Neuronal stem cell (in vitro differentiated cells): ENCODE measurements at places on chromosomes 12 and 14.

GRCh38 chr12:123853396-123854070 is 91.4 kb downstream of the DNAH10 start:
- no peak for DNase-seq

DNA sequence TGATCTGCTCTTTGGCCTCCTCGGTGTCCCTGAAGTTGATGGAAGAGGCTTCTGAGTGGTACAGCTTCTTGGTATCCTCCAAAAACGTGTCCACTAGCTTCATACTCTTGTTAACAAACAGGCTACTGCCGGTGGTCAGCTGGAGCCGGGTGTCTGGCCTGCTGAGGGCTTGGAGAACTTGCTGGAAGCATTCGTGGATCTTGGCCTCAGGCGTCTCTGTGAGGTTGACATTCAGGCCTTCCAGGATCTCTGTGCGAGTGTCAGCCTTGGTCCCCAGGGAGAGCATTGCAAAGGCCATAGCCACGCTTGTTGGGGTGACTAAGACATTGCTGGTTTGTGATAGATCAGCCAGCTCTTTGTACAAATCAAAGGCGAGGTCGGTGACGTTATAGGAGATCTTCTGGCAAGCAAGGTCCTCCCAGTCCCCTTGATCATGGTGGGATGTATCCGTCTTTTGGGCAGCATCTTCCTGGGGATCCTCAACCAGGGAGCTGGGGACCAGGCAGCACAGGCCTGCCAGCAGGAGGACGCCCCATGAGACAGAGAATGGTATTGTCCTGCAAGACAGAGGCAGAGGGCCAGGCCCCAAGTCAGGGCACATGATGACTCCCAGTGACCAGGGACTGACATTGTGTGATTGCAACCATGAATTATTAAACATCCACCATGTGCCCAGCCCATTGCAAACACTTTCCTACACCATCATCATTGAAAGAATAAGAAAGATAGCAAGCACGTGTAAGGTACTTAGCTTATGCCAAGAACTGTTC is 22.1 kb downstream of the SERPINA1 start:
- no peak for DNase-seq

DNA sequence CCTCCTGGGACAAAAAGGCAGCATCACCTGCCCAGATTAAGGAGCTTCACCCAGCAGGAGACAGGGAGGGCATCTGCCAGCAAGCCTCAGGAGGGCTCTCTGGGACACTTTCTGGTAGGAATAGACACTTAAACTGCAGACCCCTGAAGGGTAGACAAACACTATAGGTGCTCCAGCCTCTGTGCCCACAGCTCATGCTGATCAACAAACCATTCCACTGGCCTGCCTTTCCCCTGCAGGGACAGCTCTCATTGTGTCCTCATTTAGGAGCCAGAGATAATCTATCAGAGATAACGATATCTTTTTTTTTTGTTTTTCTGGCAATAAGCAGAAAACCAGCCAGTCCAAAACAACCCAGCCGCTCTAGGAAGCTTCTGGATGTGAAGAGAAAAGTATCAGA is 251.8 kb upstream of the CCDC196 start:
- DNase-seq, result no peak

DNA sequence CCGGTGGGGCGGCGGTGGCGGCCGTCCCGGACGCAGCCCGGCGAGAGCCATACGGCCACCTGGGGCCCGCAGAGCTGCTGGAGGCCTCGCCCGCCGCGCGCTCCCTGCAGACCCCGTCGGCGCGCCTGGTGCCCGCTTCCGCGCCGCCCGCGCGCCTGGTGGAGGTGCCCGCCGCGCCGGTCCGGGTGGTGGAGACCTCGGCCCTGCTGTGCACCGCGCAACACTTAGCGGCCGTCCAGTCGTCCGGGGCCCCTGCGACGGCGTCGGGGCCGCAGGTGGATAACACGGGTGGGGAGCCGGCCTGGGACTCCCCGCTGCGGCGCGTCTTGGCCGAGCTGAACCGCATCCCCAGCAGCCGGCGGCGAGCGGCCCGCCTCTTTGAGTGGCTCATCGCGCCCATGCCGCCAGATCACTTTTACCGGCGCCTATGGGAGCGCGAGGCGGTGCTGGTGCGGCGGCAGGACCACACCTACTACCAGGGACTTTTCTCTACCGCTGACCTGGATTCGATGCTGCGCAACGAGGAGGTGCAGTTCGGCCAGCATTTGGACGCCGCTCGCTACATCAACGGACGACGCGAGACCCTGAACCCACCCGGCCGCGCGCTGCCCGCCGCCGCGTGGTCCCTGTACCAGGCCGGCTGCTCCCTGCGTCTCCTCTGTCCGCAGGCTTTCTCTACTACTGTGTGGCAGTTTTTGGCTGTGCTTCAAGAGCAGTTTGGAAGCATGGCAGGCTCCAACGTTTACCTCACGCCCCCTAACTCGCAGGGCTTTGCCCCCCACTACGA is 716 bp downstream of the RIOX1 start:
- DNase-seq, result peak; percentile 46

DNA sequence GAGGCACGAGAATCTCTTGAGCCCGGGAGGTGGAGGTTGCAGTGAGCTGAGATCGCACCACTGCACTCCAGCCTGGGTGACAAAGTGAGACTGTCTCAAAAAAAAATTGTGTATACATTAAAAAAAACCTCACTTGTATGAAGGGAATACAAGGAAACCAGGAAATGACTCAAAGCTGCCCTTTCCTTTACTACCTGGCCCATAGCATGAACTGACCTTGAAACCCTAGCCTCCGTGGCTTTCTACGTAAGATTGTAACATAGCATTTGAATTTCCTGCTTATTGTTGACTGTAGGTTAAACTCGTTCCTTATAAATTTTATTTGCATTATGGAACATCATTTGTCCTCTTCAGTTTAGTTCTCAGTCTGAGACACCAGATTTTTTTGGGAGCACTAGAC is 9.1 kb upstream of the DDX47 start:
- DNase-seq, result no peak

DNA sequence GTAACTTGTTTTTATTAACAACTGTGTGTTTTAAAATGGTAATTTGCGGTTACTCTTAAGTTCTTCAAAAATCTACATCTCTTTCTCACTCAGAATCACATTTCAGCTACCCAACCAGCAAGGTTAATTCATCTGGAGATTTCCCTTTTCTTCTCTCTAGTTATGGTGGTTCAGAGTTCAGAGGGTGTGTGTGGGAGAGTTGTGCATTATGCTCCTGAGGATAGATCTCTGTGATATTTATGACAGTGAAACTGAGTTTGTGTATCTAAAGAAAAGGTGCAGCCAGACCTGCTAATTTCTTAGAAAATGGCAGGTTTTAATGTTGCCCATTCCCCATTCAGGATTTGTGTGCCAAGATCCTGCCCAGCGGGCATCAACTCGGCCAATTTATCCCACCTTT is 73.8 kb downstream of the TTLL5 start:
- no peak for DNase-seq

DNA sequence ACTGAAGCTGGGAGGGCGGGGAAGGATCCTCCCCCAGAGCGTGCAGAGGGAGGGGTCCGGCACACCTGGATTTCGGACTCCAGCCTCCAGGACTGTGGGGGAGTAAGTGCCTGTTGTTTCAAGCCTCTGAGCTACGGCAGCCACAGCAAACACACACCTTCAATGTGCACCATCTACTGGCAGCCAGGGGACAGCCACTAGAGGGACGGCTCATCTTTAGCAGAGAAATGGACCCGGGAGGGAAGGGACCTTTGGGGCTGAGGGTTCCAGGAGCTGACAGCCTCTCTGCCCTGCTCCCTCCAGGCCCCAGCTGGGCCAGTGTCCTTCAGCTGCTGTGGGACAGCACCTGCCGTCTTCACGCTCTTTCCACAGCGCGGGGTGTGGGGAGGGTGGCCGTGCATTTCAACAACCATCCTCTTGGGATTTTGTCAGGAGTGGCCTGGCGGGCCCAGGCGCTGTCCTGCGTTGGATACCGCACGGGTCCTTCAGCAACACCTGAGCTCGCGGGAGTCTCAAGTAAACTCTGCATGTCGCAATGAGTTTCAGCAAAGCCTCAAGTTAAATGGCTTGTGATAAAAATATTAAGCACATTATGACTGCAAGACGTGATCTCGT is 209.2 kb upstream of the C14orf180 start:
- no peak for DNase-seq

- DNase-seq, result peak; percentile 21
These were observed 3.5 kb downstream of the AICDA start for GRCh38 chr12:8609061-8609570.

DNA sequence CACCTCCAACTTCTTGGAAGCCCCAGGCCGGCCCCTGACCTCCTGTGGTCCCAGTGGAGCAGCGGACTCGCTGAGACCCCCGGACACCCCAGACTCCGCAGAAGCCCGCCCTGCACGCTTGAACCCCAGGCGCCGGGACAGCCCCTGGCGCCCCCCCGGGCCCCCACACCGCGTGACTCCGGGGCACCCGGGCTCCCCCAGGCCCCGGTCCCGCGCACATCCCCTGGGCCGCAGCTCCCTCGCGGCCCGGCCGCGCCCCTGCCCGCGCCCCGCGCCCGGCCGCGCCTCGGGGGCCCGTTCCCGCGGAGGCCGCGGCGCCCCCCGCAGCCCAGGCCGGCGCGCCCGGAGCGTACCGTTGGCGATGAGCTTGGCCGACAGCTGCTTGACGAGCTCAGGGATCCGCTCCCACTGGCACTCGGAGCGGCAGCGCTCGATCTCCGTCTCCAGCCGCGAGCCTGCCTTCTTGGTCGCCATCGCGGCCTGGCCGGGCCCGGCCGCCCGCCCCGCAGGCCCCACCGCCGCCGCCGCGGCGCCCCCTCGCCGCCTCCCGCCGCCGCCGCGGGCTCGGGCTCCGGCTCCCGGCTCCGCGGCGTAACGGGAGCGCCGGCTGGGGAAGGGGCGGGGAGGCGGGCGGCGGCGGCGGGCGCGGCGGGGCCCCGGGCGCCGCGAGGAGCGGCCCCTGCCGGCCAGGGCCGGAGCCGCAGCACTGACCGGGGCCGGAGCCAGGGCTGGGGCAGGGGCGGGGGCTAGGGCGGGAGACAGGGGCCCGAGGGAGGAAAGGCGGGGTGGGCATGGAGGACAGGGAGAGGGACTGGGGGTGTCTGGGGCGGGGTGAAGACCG is at the start of gene TTC7B:
TSS of gene TTC7B (minus strand) at position 609 of the 841 bp plus-strand sequence. CDS start at position 474, 135 bp downstream.
- DNase-seq, result peak; percentile 51

DNA sequence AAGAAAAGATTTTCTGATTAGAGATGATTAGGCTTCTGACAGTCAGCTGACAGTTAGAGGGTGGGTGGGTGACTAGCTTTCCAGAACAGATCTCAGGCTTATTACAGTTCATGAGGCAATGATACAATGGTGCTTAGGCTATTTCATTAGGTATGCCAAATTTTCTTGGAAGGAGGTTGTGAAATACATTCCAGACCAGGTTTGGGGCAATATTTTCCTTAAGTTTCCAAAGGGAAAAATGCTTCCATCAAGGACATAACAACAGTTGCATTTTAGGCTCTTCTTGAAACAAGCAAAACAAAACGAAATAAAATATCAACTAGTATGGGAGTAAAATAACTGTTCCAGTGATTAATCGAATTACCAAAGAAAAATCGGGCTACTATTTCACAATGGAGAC is 59.3 kb upstream of the CNTN1 start:
- DNase-seq, result no peak

DNA sequence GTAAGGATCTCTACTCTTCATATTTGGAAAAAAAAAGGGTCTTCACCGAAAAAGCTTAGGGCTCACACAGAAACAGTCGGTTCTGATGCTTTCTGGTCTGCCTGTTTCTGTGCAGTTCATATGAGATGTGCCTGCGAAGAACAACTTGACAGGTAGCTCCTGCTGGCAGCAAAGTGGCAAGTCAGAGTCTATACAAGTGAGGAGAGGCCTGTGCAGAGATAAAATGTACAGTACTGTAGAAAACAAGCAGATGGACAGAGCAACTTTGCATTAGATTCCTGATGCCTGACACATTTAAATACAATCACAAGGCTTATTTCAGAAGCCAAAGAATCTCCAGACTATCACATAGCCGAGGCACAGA is 936.0 kb downstream of the DIO2 start:
- no peak for DNase-seq

DNA sequence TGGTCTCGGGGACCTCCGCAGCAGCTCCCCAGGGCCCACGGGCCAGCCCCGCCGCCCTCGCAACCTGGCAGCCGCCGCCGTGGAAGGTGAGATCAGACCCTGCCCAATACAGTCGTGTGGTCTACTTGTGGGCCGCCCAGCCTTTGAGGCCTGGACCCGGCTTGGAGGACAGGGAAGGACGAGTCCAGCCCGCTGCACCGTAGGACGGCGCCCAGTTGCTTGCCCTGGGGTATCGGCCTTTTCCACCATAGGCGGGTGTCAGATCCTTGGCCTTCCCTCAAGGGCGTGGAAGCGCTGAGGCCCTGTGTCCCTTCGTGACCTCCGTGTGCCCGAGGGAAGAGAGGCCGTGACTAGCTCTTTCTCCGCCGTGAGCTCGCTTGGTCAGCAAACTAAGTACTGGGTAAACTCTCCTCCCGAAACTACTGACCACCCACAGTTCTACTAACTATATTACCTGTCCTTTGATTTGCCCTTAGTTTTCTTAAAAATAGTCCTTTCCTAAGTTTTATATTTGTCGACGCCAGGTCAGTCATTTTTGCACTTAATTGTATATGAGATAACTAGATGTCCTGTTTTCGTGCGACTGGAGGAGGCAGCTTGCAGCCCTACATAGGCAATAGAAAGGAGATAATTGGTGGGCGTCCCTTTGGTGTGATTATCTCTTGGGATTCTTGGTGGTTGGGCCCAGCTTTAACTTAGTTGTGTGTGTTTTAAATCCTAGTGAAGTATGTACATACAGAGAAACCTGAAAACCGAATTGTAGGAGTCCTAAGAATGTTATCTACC is 757 bp downstream of the SLC25A3 start:
- peak; percentile 9 for DNase-seq

- no peak for DNase-seq
These were observed 12.8 kb downstream of the ZFYVE1 start for GRCh38 chr14:73014105-73014504.

DNA sequence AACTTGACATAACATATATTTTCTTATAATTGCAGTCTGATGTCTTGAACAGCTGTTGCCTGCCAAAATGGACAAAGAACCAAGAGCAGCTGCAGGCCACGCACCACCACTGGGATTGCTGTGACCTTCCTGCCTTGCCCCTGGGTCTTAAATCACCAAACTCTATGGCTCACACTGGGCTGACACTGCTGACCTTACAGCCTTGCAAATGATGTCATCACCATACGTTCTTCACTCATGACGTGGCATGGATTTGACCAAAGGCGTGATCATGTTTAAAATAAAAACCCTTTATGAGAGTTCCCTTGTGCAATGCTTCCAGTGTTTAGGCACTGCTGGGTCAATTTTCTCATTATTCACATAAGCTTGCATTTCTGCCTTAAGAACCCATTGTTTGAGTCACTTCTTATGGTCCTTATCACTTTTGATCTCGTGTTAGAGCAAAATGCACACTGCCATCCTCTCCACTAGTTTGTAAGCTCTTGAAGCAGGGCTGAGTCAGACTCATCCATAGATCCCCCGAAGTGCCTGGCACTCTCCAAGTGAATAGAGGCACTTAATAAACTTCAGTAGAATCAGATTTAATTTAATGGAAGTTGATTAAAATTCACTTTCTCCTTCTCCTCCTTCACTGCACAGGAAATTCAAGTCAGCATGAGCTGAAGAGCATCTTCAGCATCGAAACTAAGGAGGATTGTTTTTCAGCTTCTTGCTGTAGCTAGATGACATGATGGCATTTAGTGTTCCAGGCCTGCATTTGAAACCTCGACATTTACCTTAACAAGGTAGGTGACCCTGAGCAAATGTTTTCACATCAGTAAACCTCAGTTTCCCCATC is 132.4 kb upstream of the PZP start:
- DNase-seq, result no peak
